NCI-H345 (cell line): ENCODE measurements at places on chromosomes 5 and 9.

DNA sequence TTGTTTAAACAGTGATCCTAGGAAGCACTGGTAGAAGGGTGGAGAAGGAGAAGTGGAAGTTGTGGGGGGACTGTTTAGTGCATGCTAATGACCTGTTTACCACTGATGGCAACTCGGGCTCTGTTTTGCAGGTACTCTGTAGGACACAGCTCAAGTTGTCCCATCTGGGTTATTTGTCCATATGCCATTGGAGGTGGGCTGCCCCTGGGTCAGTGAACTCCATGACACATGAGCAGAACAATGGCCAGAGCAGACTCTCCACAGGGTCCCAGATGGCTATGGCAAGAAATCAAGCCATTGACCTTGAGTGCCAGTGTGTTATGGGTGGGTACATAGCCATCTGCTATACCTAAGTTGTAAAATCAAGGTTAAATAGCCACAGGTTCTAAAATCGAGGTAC, 175.9 kb downstream of the GAS1 start:
- DNase-seq: no peak

- DNase-seq: no peak
These were observed 74.3 kb upstream of the DAB2IP start for GRCh38 chr9:121577166-121577565.

GRCh38 chr5:113204525-113205161, 228.0 kb downstream of the DCP2 start:
- DNase-seq: no peak

GRCh38 chr5:179763215-179763945, 30.4 kb upstream of the LTC4S start:
- peak; percentile 60 for DNase-seq

DNA sequence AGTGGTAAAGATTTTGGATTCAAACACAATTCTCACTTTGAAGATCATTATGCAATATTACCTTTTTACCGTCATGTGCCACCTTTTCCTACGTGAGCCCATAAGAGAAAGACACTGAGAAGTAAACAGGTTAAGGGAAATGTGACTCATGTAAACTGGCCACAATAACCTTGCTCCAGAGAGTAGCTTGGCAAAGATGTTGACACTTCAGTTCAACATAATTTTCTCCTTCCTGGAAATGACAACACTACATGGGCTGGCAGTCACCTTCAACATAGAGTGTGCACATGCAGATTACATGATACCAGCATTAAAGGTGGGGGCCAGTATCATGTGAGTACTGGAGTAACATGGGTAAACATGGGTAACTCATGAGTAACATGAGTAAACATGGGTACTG, 141.9 kb downstream of the CDK5RAP2 start:
- no peak for DNase-seq

DNA sequence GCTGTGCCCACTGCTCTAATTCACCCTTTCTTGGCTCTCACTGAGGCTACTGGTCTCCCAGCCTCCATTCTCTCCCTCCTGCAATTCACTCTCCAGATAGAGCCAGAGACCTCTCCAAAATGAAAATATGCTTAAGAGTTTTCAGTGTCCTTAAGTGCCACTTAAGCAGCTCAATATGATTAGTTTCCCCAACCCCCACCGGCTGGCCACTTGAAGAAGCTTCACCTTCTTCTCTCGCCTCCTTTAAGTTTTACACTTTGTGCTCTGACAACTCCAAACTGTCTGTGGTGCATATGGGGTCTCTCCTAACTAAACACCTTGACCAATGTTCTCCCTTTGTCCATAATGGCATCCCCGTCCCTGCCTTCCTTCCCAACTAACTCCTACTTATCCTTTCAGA, 53.4 kb downstream of the CDK5RAP2 start:
- DNase-seq: no peak

- no peak for DNase-seq
These were observed 12.5 kb upstream of the LHX2 start for GRCh38 chr9:123998970-123999621.

- no peak for DNase-seq
These were observed 85.7 kb upstream of the SHB start for GRCh38 chr9:38154501-38155421.

DNA sequence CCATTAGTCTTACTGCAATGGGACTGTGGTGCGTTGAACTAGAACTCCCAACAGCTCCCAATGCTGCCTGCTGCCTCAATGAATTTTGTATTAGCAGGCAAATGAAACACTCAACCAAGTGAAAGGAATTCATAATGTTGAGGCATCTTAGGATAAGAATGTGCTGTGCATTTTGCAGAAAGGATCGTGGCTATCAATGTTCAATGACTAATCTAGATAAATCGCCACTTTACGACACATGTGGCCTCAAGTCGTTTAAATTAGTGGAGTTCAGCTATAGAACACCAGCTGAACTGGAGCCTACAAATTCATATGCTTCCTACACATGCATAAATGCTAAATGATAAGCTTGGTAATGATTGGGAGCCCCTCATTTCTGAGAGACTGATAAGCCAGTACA, 318.4 kb downstream of the PSAT1 start:
- DNase-seq: no peak

GRCh38 chr9:128374221-128374675, 3.1 kb downstream of the URM1 start:
- no peak for DNase-seq

GRCh38 chr5:37495210-37495609, 116.1 kb downstream of the WDR70 start:
- DNase-seq: no peak

GRCh38 chr9:100294806-100295205, 57.9 kb downstream of the TEX10 start:
- DNase-seq: no peak

- DNase-seq: no peak
These were observed 295.7 kb downstream of the KCNN2 start for GRCh38 chr5:114657342-114658130.

- no peak for DNase-seq
These were observed 35.2 kb downstream of the INSYN2B start for GRCh38 chr5:169944922-169945680.

DNA sequence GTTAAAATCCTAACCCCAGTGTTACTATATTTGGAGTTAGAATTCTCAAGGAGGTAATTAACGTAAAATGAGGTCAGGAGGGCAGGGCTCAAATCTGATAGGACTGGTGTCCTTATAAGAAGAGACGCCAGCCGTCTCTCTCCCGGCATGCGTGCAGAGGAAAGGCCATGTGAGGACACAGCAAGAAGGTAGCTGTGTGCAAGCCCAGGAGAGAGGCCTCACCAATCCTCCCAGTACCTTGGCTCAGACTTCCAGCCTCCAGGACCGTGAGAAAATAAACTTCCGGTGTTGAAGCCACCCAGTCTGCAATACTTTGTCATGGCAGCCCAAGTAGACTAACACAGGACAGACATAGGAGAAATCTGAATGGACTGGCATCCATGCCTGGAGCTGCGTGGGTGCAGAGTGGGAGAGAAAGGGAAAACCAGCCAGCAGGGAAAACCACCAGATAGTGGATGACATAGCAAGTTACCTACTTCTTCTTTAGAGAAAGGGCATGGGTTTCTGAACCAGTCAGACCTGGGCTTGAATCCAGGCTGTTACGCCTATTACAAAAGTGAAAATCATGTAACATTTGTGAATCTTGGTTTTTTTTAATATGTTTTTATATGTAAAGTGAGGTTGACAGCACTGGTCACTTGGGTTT, 89.2 kb downstream of the FSTL4 start:
- DNase-seq: no peak

- no peak for DNase-seq
These were observed 10.2 kb upstream of the AKNA start for GRCh38 chr9:114397848-114398605.

DNA sequence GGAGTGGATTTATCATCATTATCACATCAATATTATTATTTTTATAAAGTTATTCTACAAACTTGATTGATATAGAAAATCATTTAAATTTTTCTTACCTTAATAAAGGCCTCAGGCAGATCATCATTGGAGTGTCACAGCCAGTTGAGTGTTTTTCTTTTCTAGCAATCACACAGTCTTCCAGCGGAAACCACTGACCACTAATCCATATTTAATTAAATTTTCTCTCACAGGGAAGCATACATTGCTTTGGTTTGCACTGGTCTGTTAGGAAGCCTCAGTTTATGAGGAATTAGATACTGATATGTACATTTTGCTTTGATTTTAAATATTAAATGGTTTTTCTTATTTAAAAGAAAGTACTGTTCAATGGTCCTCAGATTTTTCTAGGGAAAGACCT, 6.7 kb downstream of the SPZ1 start:
- DNase-seq: no peak
